ENCODE measurements at places on chromosomes 13 and 19.

DNA sequence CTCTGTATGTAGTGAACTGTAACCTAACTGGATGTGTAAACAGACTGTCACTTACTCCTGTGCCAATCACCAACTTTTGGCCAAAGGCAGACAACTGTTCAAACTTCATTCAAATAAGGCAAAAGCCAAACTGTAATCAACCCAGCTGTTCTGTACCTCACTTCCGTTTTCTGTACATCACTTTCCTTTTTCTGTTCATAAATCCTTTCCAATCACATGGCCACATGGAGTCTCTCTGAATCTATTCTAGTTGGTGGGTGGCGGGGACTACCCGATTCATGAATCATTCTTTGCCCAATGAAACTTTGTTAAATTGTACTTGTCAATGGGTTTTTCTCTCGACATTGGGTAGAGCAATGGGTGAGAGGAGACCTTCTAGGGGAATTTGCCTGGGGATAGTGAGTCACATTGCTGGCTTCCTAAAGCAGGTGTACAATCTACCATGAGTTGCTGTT is 178.3 kb upstream of the RFC3 start:
- DNase-seq, result no peak

DNA sequence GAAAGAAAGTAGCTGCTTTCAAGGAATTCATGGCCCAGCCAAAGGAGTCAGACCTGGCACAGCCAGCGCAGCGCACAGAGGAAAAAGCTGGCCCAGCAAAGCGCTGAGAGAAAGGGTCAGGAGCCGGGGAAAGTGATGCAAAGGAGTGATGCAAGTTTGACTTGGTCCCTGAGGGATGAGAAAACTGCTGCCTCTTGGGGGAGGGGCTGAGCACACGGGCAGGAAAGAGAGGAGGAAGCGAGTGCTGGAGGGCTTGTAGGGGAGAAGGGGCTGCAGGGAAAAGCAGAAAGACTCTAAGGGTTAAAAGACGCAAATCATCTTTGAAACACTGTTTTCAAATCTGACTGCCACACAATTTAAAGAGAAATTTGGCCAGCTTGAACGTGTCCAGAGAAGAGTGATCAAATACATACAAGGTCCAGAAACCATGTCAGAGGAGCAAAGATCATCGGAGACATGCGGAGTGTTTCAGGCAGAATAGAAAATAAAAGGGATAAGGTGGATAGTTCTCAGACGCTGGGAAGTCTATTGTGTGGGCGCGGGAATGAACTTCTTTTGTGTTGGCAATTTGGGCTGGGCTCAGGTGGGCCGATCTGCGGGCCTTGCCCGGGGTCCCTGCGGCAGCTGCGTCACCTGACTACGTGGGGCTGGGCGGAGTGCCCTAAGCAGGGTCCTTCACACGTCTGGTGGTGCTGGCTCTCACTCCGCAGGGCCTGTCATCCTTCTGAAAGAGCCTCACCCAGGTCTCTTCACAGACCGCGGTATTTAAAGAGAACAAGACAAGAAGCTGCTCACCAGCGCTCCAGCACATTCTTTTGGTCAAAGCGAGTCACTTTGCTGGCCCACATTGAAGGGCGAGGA is 18.1 kb downstream of the N4BP2L1 start:
- no peak for DNase-seq

- no peak for DNase-seq
Observed at GRCh38 chr19:3543150-3544057, 4.4 kb downstream of the TEKTIP1 start.

- no peak for DNase-seq
Observed at GRCh38 chr19:368630-369024, 24.0 kb upstream of the MIER2 start.

DNA sequence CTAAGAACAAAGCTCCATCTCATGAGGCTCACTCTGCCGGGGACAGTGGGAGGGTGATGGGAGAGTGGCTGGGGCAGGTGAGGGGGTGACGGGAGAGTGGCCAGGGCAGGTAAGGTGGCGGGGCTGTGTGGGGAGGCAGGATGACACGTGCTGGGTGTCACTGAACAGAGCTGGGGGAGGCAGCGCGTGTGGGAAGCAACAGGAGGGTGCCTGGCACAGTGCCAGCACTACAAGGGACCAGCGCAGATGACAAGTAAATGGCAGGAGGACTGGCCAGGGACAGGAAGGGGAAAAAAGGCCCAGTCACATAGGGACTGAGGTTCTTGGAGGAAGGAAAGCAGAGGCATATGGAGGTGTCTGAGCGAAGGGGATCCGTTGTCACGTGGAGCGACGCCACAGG is 129.9 kb downstream of the RNF17 start:
- DNase-seq, result no peak

- DNase-seq, result no peak
Observed at GRCh38 chr13:50229960-50230661, 214.9 kb downstream of the KCNRG start.

DNA sequence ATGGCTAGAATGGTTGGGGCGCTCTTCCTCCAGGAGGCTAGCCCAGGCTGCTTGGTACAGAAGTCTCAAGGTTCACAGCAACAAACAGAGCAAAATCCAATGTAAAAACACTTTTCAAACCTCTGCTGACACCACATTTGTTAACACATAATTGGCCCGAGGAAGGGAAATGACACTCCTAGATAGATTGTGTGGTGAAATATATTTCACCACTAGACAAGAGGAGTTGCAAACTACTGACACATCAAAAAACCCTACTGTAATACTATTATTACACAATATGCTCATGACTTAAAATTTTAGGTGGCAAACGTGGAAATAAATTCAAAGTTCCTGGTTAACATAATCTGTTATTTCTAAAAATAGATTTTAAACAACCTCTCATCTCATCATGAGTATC is 643.6 kb downstream of the PCDH9 start:
- DNase-seq, result no peak

- DNase-seq, result no peak
Observed at GRCh38 chr13:43009506-43009905, 13.9 kb upstream of the DNAJC15 start.

- no peak for DNase-seq
Observed at GRCh38 chr13:112709825-112710783, 20.3 kb downstream of the ATP11A start.

DNA sequence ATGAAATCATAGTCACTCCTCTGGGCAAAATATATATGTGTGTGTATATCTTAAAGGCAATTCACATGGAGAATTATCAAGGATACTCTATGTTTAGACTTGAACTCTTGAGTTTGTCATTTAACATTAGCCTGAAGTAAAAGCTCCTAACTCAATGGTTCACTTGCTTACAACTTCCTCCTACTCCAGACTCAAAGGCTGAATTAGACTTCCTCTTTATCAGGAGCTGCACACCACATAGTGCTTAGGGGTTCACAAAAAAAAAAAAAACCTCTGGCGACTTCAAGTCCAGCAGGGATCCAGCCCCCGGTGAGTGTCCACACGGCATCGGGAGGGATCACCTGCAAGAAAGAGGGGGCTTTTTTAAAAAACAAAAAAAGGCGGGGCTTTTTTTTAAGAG is 68.2 kb upstream of the LSM14A start:
- DNase-seq, result no peak

- DNase-seq, result no peak
Observed at GRCh38 chr13:94433055-94433961, 46.2 kb downstream of the DCT start.

GRCh38 chr19:38879400-38879751 is 1.3 kb upstream of the RINL start:
- DNase-seq, result no peak

DNA sequence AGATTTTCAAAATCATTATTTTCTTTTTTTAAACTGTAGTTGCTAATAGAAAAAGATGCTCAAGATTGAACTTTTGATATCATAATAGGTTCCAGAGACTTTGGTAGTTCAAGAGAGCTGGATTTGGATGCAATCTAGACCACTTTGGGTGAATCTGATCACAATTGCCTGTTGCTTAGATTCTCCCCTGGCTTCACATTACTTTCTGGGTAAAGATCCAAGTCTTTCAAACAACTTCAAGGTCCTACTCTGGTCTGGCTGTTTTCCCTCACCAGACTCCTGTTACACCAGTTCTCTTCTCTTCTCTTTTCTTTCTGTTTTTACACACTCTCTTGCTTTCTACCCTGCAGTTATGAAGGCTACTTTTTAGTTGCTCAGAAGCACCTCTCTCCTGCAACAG is 7.4 kb upstream of the SPRY2 start:
- no peak for DNase-seq

GRCh38 chr13:27012482-27013197 is 159.0 kb downstream of the USP12 start:
- DNase-seq, result no peak

- DNase-seq, result no peak
Observed at GRCh38 chr19:15584541-15585115, 30.4 kb upstream of the CYP4F8 start.

DNA sequence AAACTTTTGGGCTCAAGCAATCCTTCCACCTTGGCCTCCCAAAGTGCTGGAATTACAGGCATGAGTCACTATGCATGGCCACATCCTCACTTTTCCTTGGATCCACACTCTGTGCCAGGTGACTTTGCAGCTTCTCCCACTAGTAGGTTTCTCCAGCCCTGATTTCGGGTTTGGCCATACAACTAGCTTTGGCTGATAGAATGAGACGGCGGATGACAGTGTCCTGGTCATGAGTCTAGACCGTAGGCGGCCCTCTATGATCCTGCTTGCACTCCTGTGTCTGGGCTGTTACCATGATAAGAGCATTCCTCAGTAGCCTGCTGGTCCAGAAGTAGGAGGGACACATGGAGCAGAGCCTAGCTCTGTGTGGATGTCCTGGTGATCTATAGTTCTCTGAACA is 112.5 kb upstream of the KL start:
- DNase-seq, result no peak

DNA sequence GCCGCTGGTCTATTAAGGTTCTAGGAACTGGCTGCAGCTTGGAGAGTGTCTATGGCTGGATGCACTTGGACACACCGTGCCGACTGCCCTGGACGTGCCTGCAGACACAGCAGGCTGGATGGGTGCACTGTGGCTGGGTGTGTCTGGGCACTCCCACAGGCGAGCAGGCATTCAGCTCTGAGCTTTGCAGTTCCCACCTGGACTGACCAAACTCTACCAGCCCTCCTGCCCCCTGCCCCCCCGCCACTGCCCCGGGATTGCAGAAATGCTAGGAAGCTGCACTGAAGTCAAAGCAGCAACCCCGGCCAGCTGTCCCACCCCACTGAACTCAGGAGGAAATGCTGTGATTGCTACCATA is 7.0 kb upstream of the LRP3 start:
- no peak for DNase-seq

GRCh38 chr13:48320891-48321510 is 17.4 kb downstream of the RB1 start:
- no peak for DNase-seq

- DNase-seq, result no peak
Observed at GRCh38 chr13:34349091-34349722, 531.3 kb downstream of the RFC3 start.

DNA sequence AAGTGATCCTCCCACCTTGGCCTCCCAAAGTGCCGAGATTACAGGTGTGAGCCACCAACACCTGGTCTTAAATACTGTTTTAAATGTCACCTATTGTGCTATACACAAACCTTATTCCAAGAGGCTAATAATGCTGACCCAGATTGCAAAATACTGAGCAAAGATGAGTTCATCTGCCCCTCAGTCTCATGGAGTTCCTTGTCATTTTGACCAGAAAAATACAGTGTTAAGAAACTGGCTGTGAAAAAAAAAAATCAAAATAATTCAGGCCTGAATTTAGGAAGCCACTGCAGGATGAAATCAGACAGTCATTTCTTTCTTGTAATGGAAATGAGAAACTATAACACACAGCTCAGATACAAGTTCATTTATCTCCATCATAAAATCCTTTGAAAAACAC is 59.9 kb downstream of the TBC1D4 start:
- DNase-seq, result no peak

- DNase-seq, result no peak
Observed at GRCh38 chr19:48866692-48867091, 1.7 kb downstream of the PLEKHA4 start.

DNA sequence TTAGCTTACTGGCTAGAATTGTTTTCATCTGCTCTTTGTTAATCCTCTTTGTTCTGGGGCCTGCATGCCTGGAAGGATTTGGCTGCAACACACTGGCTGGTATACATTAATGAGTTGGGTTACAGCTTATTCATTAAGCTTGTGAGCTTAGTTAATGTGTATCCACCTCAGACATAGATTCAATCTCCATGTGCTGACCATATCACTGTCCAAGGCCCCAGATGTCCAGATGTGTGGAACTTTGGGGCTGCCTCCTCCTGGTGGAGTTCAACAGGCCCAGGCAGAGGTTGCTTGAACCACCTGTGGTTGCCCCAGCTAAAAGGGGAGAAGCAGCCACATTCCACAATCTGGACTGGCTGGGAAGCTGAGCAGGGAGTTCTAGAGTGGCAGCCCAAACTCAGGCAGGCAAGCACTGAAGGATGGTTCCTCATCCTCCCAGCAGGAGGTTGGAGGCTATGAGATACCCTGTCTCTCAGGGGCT is 5.4 kb downstream of the DIAPH3 start:
- DNase-seq, result no peak

- DNase-seq, result no peak
Observed at GRCh38 chr13:27857282-27857681, 62.5 kb upstream of the PDX1 start.

- DNase-seq, result no peak
Observed at GRCh38 chr19:45996933-45997332, 1.7 kb downstream of the CCDC61 start.

DNA sequence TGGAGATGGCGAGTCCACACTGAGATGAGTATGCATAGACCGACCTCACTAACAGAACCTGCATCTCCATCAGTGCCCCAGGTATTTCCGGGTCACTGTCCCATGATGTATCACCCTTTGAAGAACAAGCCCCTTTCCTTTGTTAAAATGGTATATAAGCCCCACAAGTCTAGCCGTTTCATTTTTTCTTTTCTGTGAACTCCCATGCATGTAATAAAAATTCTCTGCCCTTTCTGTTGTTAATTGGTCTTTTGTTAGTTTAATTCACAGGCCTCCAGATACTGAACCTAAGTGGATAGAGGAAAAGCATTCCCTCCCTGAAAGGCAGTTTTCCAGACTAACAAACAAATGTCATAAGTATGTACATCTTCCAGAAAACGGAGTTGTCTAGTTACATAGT is 15.0 kb upstream of the CD177 start:
- no peak for DNase-seq

GRCh38 chr13:96003304-96003703 is 49.9 kb downstream of the UGGT2 start:
- no peak for DNase-seq

GRCh38 chr19:38036707-38037611 is 130.0 kb downstream of the SIPA1L3 start:
- DNase-seq, result no peak

GRCh38 chr19:14470031-14470876 is 4.9 kb downstream of the PTGER1 start:
- no peak for DNase-seq

DNA sequence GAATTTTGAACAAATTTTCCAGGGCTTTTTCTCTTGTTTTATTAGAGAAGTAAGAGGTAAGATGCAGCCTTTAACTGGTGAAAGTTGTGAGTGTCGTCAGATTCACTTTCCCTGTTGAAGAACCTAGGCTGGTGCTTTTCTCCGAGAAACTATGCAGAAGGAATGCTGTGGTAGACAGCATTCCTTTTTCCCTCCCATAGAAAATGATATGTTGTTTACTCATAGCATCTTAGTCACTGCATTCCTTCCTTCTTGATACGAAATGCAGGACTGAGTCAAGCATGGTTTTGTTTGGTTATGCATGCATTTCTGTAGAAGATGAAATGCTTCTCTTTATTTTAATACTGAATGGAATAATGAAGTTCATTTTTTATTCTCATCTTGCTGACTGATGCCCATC is 3.4 kb downstream of the ITGBL1 start:
- DNase-seq, result no peak
